ENCODE measurements at places on chromosomes 13 and 19.

- no peak overlapping the region for H3K27ac ChIP-seq
- no peaks in the 10 kb centered on the region for H3K27me3 ChIP-seq
- H3K4me3 ChIP-seq, result no peak overlapping the region
- H3K36me3 ChIP-seq, result peaks cover 7% of the 10 kb centered on the region
These were observed 9.3 kb downstream of the MAP3K10 start for GRCh38 chr19:40200341-40201099.

- peaks cover 4% of the 10 kb centered on the region for H3K27me3 ChIP-seq
- no peak for DNase-seq
- H3K4me1 ChIP-seq, result peaks cover 33% of the 10 kb centered on the region
- H3K36me3 ChIP-seq, result no peaks in the 10 kb centered on the region
- H3K4me3 ChIP-seq, result no peak overlapping the region
These were observed 144.9 kb downstream of the MIPEP start for GRCh38 chr13:23744315-23744714.

DNA sequence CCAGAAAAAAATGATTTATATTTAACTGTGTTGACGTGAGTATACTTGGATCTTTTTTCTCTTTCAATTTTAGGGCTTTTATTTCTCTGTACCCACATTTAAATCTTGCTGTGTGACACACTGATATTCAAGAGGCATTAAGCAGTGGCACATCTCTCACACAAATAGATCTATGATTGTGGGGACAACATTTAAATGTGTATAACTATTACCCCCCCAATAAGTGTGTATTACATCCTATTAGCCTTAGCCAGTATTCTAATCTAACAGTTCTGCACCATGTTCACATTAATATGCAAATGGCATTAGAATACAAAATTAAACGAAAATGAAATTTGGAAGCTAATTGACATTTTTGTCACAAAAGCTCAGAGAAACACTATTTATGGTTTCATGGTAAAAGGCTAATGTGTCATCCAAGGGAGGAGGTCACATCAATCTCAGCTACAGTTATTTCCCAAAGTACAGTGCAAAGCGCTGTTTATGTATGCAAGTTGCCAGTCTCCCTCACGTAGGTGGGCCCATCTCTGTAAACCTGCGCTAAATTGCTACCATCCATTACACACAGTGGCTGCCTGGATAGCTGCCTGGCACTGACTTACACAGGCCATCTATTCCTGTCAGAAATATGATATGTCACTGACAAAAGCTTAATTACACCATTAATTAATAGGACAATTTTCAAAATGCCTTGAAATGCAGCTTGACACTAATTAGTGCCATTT, 984.7 kb upstream of the PCDH9 start:
- H3K4me1 ChIP-seq, result peaks cover 8% of the 10 kb centered on the region
- H3K36me3 ChIP-seq, result no peaks in the 10 kb centered on the region
- no peak for DNase-seq

DNA sequence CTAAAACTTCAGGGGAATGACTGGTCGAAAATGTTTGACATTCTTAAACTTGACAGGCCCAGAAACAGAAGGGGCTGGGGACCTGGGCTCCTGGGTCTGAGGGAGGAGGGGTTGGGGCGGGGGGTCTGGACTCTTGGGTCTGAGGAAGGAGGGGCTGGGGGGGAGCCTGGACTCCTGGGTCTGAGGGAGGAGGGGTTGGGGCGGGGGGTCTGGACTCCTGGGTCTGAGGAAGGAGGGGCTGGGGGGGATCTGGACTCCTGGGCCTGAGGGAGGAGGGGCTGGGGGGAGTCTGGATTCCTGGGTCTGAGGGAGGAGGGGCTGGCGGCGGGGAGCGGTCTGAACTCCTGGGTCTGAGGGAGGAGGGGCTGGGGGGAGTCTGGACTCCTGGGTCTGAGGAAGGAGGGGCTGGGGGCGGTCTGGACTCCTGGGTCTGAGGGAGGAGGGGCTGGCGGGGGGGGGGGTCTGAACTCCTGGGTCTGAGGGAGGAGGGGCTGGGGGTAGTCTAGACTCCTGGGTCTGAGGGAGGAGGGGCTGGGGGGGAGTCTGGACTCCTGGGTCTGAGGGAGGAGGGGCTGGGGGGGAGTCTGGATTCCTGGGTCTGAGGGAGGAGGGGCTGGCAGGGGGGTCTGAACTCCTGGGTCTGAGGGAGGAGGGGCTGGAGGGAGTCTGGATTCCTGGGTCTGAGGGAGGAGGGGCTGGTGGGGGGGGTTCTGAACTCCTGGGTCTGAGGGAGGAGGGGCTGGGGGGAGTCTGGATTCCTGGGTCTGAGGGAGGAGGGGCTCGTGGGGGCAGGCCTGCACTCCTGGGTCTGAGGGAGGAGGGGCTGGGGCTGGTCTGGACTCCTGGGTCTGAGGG, 5.5 kb upstream of the KLK6 start:
- peaks cover 9% of the 10 kb centered on the region for H3K4me1 ChIP-seq
- no peak for DNase-seq
- no peak overlapping the region for H3K27ac ChIP-seq
- peaks cover 13% of the 10 kb centered on the region for H3K27me3 ChIP-seq

GRCh38 chr19:29285878-29286277, 72.9 kb upstream of the UQCRFS1 start:
- no peak overlapping the region for H3K27ac ChIP-seq
- DNase-seq, result no peak
- H3K27me3 ChIP-seq, result peaks cover 56% of the 10 kb centered on the region
- no peaks in the 10 kb centered on the region for H3K36me3 ChIP-seq
- no peaks in the 10 kb centered on the region for H3K4me1 ChIP-seq

GRCh38 chr13:104832231-104832630, 1703.2 kb downstream of the EFNB2 start:
- no peak for DNase-seq
- H3K4me3 ChIP-seq, result no peak overlapping the region
- no peaks in the 10 kb centered on the region for H3K4me1 ChIP-seq
- H3K27ac ChIP-seq, result peak overlapping the region; percentile 10
- no peaks in the 10 kb centered on the region for H3K36me3 ChIP-seq
- no peaks in the 10 kb centered on the region for H3K27me3 ChIP-seq

DNA sequence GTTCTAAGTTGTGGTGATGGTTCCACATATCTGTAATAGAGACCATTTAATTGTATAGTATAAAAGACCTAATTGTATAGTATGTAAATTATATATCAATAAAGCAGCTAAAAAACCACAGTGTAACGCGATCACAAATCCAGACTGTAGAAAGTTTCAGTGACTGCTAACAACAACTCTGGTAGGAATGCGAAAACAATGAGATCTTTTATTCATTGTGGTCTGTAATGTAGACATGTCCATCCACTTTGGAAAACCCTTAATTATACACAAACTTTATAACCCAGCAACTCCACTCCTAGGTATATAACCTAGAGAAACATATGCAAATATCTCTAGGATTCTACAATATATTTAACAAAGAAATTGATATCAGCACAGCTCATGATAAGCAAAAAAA, 549.5 kb downstream of the SLITRK1 start:
- H3K27ac ChIP-seq, result no peak overlapping the region
- H3K36me3 ChIP-seq, result no peaks in the 10 kb centered on the region
- no peak for DNase-seq
- no peaks in the 10 kb centered on the region for H3K27me3 ChIP-seq
- H3K4me1 ChIP-seq, result no peaks in the 10 kb centered on the region

Data from progenitor cell of endocrine pancreas (in vitro differentiated cells).